Activated CD4-positive, alpha-beta T cell treated with anti-CD3 and anti-CD28 coated beads for 1 hour (primary cell): ENCODE measurements at places on chromosomes 6 and 20.
A peak's percentile ranks its signal among the peaks of the same experiment; 100 is the strongest.

GRCh38 chr6:45493761-45494160 lies 116.0 kb upstream of the SUPT3H start:
- DNase-seq: no peak

DNA sequence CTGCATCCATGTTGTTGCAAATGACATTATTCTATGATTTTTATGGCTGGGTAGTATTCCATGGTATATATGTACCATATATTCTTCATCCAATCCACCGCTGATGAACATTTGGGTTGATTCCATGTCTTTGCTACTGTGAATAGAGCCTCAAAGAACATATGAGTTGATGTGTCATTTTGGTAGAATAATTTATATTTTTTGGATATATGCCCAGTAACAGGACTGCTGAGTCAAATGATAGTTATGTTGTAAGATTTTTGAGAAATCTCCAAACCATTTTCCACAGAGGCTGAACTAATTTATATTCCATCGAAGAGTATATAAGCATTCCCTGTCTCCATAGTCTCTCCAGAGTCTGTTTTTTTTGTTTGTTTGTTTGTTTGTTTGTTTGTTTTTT lies 1373.5 kb downstream of the GRIK2 start:
- no peak for DNase-seq

DNA sequence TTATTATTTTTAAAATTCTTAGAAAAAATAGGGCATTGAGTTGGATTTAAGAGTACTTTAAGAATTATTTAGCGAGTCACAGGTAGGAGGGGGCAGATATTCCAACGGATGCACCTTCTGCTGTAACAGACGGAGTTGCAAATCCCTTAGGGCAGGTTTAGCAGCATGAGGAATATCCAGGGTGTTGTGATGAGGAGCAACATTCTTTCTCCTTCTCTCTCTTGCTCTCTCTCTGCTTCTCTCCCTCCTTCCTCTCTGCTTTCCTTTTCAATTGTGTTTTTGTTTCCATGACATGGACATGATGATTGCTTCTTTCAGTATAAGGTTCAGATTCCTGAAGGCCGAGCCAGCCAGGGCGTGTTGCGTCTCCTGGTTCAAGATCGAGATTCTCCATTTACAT lies 28.9 kb downstream of the CDH26 start:
- DNase-seq: no peak

DNA sequence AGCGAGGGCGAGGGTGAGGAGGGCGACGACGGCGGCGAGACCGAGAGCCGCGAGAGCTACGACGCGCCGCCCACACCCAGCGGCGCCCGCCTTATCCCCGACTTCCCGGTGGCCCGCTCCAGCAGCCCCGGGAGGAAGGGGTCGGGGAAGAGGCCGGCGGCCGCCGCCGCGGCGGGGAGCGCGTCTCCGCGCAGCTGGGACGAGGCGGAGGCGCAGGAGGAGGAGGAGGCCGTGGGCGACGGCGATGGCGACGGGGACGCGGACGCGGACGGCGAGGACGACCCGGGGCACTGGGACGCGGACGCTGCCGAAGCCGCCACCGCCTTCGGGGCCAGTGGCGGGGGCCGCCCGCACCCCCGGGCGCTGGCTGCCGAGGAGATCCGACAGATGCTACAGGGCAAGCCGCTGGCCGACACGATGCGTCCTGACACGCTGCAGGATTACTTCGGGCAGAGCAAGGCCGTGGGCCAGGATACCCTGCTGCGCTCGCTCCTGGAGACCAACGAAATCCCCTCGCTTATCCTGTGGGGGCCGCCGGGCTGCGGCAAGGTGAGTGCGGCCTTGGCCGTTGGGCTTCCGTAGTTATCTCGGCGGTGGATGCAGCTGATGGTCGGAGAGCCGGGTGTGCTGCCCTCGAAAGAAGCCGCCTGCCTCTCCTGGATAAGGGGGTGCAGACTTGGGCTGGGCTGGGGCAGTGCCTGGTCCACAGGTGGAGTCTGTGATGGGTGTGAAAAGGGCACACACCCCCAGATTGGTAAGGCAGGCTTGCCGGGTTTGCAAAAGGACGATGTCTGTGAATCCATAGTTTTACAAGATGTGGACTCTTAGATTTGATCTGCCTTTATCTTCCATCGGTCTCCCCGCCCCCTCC lies 938 bp downstream of the WRNIP1 start:
- peak; percentile 20 for DNase-seq

DNA sequence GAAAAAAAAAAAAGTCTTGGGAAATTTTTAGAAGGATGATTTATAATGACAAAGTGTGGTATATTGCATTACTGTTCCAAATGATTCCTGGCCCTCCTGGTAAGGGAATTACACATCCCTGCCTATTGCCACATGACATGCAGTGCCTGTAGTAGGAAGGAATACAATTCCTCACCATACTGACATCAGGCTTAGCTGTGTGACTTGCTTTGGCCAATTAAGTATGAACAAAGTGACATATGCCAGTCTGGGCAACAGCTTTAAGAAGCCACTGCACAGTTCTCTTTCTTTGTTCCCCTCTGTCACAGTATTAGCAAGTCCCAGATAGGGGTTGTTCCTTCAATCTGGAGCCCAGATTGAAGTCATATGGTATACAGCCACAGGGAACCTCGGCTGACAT lies 100.5 kb downstream of the KIF13A start:
- DNase-seq: no peak

DNA sequence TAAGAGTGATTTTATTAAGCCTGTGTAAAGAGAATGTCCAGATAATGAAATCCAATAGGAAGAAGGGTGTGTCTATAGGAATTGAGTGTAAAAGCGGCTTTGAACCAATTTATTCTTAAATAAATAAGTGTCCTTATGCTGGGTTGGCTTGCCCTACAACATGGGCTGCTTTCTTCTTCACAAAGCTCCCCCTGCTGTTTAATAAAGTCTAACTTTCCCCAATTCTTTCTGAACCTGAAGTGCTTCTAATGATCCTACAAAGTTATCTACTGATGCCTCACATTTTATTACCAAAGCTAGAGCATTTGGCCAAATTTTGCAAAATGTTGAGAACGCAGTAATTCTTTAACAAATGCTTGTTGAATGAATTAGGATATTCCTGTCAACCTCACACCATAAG lies 36.3 kb upstream of the SIRT5 start:
- no peak for DNase-seq

DNA sequence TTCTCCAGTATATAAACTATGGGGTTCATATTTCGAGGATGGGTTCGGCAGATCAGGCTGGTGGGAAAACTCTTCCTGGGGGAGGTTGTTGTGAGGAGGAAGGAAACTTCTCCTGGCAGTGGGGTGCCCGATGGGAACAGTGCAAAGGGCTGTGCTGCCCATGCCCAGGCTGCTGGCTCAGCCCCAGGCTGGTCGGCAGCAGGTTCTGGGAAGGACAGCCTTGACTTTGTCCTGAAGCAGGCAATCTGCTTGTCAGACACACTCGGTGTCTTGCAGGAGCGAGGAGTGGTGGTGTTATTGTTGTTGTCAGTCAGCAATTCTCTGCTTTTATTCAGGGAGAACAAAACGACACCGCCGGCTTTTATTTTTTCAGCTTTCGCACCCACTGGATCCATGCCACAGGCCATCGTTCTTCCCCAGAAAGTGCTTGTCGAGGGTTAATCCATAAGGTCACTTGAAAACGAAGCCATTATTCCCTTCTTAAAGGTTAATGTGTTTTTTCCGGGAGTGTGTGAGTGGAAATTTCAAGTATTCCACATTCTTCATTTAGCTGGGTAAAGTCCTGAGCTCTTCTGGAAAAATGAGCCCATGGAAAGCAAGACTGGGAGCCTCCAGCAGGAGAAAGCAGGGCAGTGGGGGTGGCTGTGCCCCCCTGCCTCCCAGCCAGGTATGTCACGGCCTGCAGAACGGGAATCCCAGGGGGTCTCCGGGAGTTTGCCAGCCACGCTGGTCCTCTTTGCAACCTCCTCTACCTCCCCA lies 57.0 kb upstream of the STX16 start:
- no peak for DNase-seq

GRCh38 chr20:10286356-10286755 lies 67.7 kb downstream of the SNAP25 start:
- DNase-seq: no peak

GRCh38 chr6:28711788-28712341 lies 186.2 kb downstream of the GPX5 start:
- no peak for DNase-seq

- DNase-seq: no peak
Observed at GRCh38 chr6:165376100-165376499, 66.7 kb upstream of the C6orf118 start.

DNA sequence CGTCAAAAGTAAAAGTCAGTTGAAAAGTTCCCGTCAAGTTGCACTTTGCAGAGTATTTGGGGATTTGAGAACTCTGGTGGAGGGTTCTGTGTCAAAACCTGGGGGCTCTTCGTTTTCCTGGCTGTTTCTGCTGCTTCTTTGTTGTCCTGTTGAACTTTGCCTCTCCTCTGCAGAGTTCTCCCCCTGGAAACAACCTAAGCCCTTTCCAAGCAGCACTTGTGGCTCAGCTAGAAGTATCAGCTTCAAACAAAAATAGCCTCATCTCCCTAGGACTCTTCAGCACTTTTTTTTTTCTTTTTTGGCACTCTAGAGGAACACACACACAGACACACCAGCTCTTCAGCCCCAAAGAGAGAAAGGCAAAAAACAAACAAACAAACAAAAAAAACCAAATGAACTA lies at the start of gene TRDN:
TRDN (minus strand) TSS at position 169 of the 400 bp plus-strand sequence. CDS start 175 bp downstream, outside the sequence.
- DNase-seq: no peak

- no peak for DNase-seq
Observed at GRCh38 chr20:51653226-51653625, 110.7 kb upstream of the NFATC2 start.

- no peak for DNase-seq
Observed at GRCh38 chr6:27101824-27102223, 145.7 kb upstream of the PRSS16 start.

- no peak for DNase-seq
Observed at GRCh38 chr6:68724060-68724459, 89.0 kb downstream of the ADGRB3 start.

GRCh38 chr20:10504608-10504993 lies 69.5 kb downstream of the SLX4IP start:
- DNase-seq: no peak

GRCh38 chr6:110826236-110827129 lies 11.2 kb upstream of the CDK19 start:
- DNase-seq: no peak

DNA sequence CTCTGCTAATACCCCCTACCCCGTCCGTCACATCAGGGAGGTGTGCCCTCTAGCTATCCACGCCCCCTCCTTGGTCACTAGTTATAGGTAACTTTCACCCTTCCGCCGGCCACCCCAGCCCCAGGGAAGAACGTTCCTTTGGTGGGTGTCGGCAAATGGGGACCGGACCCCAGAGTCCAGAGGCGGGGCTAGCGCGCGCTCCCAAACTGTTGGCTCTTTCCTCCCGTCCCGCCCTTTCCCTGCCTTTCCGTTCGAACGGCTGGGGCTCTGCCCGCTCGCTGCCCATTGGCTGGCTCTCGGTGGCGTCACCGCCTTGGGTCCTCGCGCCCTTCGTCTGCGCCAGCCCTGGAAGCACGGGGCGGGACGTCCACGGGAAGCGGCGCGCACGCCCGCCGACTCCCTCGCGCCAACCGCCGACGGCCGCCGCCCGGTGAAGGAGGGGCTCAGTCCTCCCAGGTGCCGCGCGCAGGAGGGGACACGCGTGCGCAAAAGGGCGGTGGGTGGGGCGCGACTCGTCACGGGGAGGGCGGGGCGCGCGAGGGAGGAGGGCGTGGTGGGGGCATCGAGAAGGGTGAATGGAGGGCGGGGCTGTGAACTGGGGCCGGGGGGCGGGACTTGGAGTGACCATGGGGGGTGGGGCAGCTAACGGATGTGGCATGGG lies 634 bp upstream of the PHF1 start:
- DNase-seq: peak; percentile 97

DNA sequence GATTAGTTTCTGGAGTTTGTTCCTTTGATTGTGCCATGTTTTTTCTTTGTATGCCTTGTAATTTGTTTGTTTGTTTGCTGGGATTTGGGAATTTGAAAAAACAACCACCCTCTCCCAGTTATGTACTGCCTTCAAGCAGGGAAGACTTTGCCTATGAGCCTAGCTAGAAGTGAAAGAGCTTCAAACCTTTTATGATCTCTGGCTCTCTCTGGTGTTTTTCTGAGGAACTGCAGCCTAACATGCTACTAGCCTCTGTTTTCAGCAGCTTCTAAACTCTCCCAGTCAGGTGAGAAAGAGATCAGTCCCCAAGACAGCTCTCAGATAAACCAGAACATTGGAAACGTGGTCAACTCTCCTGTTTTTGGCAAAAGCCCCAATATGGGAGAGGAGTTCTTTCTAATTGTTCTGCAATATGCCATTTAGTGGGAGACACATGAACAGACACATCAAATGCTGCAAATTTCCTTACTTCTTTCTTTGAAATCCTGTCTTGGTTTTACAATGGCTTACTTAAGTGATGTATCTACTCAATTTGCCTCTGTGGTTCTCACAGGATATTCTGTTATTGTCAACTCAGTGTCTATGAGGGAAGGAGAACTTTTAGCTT lies 58.9 kb upstream of the SERINC1 start:
- no peak for DNase-seq

- no peak for DNase-seq
Observed at GRCh38 chr6:142913036-142913510, 31.9 kb downstream of the HIVEP2 start.

DNA sequence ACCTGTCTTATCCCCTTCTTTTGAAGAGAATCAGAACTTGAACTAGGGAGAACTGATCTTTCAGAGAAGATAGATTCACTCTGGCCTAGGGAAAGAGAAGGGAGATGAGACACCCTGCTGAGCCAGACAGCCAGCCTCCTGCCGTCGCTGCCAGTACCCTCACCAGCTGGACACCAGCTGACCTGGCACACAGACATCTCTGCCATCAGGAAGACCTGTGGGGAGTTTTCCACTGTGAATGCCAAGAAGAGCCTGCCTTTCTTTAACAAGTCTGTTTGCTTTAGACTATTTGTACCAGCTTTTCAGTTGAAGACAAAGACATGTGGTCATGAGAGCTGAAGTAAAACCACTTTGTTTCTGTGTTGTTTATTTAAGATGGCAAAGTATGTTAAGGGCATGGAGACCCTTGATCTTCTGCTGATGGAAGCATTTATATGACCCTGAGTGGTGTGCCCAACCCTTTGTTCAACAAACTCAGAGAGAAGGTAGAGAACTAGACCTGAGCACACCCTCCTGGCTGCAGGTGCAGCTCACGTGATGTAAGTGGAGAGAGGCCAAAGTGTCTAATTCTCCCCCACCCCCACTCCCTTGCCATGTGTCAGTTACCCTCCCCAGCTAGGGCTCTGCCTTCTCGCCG lies 82.3 kb upstream of the SLC24A3 start:
- no peak for DNase-seq

- no peak for DNase-seq
Observed at GRCh38 chr20:23264545-23264944, 86.0 kb upstream of the NXT1 start.

GRCh38 chr6:40963019-40963418 lies 76.0 kb downstream of the UNC5CL start:
- DNase-seq: no peak

- DNase-seq: no peak
Observed at GRCh38 chr6:44458551-44458950, 71.0 kb downstream of the CDC5L start.

- no peak for DNase-seq
Observed at GRCh38 chr6:161422710-161423680, 149.1 kb upstream of the AGPAT4 start.
